ENCODE measurements at places on chromosomes 4 and X.

GRCh38 chr4:88911246-88912212 is 145.5 kb downstream of the FAM13A start:
- ATAC-seq, result no peak

GRCh38 chr4:105277702-105278101 is 131.0 kb downstream of the TET2 start:
- no peak for ATAC-seq

GRCh38 chr4:169348541-169348940 is 77.8 kb upstream of the SH3RF1 start:
- ATAC-seq, result peak; percentile 28

- no peak for ATAC-seq
These were observed 849.6 kb upstream of the INTU start for GRCh38 chr4:126783191-126783590.

DNA sequence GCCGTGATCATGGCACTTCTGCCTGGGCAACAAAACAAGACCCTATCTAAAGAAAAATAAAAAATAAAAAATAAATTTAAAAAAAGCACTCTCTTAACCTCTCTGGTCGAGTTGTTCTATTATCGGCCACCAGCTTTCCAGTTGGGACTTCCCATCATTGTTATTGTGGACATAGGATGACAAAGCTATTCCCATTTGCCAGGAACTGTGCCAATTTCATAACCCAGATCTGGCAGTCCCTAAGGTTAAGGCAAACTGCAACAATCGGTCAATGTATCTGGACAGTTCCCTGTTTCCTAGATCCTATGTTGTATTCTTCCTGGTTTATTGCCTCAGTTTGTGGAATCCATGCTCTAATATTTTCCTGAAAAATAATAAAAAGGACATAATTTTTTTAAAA is 17.8 kb upstream of the ANXA5 start:
- no peak for ATAC-seq

DNA sequence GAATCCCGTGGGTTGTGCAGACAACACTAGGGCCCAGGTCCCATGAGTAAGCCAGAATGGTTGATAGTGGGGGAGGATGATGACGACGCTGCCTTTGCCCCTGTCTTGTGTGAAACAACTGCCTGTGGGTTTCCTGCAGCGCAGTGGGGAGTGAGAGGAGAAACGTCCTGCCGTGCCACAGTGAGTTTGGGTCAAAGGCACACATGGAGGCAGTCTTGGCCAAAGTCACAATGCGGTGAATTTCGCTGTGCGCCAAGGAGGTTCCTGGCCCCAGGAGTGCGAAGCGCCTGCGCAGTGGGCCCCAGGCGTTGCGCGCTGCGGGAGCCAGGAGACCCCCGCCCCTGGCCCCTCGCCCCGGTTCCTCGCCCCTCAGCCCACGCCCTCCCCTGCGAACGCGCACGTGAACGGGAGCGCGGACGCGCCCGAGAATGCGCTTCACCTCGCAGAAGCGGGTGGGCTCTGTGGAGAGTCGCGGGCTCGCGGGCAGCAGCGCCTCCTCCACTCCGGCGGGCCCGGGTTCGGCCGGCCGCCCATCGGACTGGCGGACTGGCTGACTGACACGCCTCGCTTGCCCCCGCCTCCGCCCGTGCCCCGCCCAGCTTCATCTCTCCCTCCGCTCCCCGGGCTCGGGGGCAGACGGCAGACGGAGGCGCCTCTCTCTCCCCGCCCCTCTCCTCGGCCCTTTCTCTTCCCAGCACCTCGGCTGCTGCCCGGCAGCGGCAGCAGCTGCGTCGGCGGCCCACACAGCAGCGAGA is at the start of gene NUDT10:
NUDT10 (plus strand) TSS at position 635 of the 755 bp plus-strand sequence. CDS start 144 bp downstream, outside the sequence.
- ATAC-seq, result peak; percentile 78

DNA sequence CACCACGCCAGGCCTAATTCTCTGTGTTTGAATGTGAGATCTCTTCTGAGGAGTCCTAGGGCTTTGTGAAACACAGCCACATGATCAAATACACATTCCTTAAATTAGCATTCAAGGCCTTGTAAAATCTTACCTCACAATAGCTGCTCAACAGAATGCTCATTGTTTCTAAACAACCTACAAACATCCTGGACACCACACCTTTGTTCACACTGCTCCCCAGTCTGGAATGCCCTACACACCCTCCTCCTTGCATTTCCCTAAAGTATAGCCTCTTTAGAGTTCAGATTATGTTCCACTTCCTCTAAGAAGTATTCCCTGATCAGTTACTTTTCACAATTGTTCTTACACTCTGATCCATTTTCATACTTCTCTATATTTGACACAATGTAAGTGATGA is 110.6 kb downstream of the AGTR2 start:
- ATAC-seq, result no peak

DNA sequence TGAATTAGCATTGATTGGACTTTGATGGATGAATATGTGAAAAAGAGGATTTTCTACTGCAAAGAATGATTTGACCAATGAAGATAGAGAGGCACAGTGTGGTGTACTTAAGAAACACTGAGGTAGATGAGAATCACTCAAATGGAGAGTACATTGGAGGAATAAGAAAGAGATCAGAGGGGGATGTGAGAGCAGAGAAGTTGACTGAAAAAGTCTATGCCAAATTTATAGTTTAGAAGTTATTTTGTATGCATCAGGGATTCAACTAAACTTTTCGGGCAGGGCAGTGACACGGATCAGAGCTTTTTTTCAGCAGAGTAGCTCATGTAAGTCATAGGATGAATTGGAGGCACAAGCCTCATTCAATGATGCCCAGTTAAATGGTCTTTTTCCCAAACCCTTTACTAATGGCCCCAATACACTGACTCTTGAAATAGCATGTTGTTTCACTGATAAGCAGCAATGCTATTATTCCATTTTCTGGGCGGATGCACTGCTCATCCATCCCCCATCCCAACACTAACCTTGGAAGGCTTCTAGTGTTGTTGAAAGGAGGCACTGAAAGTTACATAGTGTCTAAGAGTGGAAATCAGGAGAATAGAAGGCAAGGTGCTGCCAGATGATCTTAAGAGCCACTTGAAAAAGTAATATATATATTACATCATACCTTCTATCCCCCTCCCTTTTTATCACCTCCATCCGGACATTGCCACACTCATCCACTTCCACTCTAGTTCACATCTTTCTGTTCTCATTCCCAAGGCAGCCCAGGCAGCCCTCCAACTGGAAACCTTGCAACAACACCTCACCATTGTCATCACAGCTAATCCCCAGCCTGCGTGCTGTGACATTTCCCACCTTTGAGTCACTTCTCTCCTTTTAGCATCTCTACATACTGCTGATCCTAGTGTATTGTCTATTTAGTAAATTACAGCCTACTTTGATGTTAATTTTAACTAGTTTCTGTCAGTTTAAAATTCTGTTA is 46.1 kb downstream of the ARHGAP24 start:
- ATAC-seq, result no peak

DNA sequence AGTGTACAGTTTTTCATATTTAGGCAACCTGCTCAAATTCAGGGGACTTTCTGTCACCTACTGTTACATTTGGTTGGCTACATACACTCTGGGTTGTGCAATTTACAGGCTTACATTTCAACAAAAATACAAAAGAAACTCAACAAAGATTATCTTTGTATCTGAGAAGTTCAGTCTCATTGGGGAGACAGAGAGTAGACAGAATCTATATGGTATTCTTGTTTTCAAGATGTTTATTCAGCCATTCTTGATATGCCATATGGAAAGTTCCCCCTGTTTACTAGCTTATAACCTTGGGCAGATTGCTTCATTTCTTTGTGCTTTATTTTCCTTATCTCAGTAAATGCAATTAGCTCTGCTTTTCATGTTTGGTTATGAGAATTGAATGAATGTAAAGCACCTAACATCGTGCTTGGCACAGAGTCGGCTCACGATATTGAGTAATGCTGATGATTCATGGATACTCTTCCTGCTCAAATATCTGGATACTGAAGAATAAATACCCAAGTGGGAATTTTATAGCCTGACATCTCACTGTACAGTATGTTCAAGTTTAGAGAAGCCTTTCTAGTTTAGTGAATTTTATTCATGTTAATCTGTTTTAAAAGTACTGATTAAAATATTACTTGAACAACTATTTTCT is 96.5 kb upstream of the PACRGL start:
- ATAC-seq, result peak; percentile 71

DNA sequence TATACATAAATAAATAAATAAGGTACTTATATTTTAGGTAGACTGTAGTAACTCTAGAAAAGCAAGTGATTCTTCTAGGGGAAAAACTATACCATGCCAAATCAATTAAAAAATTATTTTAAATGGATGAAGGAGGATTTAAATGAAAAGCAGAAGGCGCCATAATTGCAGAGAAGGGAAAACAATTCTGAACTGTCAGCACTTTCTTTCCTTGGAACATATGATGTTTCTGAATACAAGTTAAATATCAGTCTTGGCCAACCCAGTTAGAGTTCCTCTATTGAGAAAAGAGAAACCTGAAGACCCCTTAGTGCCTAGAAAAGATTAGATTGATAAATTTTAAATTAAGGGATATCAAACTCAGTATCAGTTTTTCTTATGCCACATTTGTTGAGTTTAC is 75.8 kb downstream of the ADAM29 start:
- ATAC-seq, result no peak

DNA sequence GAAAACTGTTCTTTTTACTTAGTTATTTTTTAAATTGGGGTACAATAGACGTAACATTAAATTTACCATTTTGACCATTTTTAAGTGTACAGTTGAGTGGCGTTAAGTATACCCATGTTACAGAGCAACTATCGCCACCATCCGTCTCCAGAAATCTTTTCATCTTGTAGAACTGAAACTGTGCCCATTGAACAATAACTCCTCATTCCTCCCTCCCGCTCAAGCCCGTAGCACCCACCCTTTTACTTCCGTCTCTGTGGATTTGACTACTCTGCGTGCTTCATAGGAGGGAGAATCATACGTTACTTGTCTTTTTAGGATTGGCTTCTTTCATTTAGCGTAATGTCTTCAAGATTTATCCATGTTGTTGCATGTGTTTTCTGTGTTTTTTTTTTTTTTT is 55.3 kb downstream of the TMEM131L start:
- ATAC-seq, result no peak

- ATAC-seq, result no peak
These were observed 6.5 kb upstream of the GPR101 start for GRCh38 chrX:137040113-137040794.

DNA sequence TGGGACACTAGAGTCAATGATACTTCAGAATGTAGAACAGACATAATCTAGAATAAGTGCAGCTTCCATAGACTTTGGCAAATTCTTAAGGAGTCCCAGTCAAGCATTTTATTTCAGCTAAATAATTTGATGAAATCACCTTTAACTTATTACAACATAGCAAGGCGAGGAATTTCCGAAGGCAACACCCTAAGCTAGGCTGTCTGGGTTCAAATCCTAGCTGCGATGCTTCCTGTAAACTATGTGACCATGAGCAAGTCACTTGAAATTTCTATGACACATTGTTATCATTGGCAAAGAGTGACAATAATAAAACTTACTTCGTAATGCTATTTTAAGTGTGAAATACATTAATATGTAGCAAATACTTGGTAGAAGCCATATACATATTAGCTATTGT is 679.1 kb downstream of the DMD start:
- ATAC-seq, result no peak

DNA sequence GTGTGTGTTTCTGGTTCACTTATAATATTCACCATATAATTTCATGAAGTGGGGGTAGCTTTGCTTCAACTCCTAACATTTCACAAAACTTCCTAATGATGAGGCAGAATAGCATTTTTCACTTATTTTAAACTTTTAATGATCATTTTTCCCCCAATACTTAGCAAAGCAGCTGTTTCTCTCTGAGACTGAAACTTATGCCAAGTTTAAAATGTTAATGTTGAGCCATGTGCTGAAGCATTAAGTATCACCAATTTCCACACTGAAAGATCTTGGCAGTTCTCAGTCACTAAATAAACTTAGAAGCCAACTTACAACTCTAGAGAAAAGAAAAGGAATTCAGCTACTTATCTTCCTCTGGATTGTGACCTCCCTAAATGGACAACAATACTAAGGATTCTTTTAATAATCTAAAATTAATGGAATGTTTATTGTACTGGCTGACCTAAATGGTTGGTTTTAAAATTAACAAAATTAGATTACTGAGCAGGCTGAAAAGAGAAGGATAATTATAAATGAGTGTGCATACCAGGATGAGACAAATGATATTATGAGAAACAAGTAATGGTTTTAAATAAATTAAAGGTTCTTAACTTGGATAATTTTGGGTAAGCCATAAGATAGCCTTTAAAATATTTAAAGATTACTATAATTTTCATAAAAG is 1429.4 kb upstream of the ADGRL3 start:
- no peak for ATAC-seq

GRCh38 chr4:151291485-151291884 is 14.5 kb downstream of the PRSS48 start:
- peak; percentile 80 for ATAC-seq

DNA sequence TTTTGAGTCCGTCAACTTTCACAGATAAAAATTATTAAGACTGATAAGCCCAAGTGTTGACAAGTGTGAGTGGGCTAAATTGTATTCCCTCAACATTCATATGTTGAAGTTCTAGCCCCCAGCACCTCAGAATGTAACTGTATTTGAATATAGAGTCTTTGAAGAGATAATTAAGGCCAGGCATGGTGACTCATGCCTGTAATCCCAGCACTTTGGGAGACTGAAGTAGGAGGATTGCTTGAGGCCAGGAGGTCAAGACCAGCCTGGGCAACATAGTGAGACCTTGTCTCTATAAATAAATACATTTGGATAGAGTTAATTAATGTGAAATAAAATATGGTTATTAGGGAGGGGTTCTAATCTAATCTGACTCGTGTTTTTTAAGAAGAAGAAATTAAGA is 29.7 kb upstream of the SLC25A4 start:
- no peak for ATAC-seq

DNA sequence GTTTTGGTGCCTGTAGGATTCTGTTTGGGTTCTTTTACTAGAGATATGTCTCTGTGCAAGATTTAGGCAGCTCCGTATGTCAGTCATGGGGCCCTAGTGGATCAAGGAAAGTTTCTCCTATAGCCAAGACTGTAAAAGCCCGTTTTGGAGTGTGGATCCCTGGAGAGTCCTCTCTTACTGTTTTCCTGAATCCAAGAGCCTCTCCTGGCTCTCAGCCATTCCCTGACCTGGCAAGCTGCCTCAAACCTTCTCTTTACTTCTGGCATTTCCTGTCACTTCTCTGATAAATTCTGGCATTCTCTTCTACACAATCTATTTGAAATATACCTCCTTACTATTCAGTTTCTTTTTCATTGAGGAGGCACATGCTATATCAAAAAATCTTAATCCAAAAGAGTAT is 41.4 kb downstream of the DCAF12L2 start:
- ATAC-seq, result no peak

GRCh38 chrX:135695471-135695870 is 18.0 kb upstream of the CT45A1 start:
- ATAC-seq, result no peak

DNA sequence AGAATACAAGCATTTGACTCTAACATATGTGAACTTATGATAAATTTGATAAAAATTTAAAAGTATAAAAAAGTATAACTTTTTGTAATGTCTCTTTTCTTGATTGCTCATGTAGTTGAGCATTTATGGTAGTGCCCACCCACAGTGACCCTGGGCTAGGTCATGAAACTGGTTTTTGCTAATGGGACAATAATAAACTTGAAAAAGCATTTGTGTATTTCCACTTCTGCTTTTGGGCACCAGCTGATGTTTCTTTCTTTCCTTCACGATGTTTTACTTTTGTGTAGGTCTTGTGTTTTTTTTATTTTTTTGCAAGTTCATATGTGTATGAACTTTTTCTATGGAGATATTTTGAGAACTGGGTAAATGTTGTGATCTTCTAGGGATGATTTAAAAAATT is 313.1 kb downstream of the CBLL2 start:
- no peak for ATAC-seq
